ENCODE measurements at places on chromosomes 2 and 18.

GRCh38 chr2:55555977-55556376 lies 36.5 kb downstream of the CFAP36 start:
- peak; percentile 18 for DNase-seq

DNA sequence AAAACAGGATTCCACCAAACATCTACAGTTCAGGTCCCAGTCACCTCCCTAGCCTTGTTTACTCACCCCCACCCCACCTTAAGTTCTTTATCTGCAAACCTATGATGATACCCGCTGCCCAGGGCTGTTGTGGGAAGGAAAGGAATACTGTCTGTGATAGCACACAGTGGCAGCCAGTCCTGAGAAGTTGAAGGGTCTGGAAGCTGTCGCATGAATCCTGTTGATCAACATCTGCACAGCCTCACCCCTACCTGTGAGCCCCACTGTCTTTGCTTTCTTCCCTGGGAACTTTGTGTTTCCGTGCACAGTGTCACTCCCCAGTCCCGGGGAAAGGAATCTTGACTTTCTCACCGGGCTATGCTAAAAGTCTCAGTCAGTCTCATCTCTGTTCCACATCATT lies 160.7 kb upstream of the EPAS1 start:
- no peak for DNase-seq

GRCh38 chr2:145007093-145007959 lies 487.4 kb upstream of the ZEB2 start:
- DNase-seq, result peak; percentile 100

GRCh38 chr18:54220406-54220805 lies 4.1 kb downstream of the MBD2 start:
- no peak for DNase-seq

GRCh38 chr2:105104208-105104731 lies 66.4 kb downstream of the MRPS9 start:
- DNase-seq, result peak; percentile 62

- no peak for DNase-seq
These were observed 118.4 kb downstream of the LRRC30 start for GRCh38 chr18:7349181-7349837.

GRCh38 chr2:147487286-147487977 lies 357.4 kb upstream of the ACVR2A start:
- no peak for DNase-seq

DNA sequence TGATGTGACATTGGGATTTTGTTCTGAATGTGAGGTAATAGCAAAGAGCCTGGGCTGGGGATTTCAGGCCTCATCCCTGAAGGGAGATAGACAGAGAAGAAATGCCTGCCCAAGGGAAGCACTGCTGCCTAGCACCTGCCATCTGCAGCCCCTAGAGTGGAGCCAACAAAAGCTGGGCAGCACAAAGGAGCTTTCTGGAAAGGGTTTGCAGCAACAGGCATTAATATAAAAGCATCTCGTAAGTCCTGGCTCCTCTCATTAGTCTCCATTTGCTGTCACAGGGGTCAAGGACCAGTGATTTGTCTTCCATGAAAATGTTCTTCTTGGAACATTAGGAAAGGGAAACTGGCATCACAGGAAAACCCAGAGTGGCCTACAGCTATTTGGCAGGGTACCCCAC lies 157.2 kb upstream of the SLC14A2 start:
- no peak for DNase-seq

- DNase-seq, result no peak
These were observed 208.2 kb upstream of the ALPP start for GRCh38 chr2:232170396-232170795.

DNA sequence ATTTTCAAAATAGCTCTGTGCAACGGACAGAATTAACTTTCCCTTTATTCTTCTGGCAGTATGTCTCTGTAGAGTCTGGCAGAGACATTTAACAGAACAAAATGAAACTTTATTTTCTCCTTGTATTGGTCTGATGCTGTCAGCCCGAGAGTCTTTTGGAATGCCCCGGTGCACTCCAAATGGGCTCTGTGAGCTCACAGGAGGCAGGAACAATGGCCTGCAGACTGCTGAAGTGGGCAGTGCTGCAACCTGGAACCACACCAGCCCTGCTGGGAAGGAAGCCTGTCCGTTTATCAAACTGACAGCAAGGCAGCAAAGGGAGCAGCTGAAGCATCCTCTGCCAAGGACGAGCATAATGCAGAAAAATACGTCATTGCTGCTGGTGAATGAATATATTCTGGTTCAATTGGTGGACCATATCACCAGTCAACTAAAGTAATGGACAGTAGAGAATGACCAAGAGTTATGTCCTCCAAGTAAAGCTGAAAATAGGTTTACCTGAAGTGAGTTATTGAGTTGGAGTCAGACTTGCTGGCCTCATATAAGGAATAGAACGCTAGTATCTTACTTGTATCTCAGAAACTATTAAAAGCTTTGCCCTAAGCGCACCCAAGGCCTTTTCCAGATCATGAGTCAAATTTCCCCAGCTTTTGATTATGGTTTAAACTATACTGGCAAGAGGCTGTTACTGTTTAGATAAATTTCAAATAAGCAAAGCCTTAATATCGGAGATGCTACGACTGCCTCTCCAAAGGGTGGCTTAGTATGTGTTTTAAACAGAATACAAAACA lies 207.6 kb upstream of the TANK start:
- DNase-seq, result no peak

- peak; percentile 55 for DNase-seq
These were observed 7.4 kb downstream of the THNSL2 start for GRCh38 chr2:88177556-88177955.

GRCh38 chr2:29006092-29006979 lies 25.2 kb downstream of the TOGARAM2 start:
- DNase-seq, result no peak

DNA sequence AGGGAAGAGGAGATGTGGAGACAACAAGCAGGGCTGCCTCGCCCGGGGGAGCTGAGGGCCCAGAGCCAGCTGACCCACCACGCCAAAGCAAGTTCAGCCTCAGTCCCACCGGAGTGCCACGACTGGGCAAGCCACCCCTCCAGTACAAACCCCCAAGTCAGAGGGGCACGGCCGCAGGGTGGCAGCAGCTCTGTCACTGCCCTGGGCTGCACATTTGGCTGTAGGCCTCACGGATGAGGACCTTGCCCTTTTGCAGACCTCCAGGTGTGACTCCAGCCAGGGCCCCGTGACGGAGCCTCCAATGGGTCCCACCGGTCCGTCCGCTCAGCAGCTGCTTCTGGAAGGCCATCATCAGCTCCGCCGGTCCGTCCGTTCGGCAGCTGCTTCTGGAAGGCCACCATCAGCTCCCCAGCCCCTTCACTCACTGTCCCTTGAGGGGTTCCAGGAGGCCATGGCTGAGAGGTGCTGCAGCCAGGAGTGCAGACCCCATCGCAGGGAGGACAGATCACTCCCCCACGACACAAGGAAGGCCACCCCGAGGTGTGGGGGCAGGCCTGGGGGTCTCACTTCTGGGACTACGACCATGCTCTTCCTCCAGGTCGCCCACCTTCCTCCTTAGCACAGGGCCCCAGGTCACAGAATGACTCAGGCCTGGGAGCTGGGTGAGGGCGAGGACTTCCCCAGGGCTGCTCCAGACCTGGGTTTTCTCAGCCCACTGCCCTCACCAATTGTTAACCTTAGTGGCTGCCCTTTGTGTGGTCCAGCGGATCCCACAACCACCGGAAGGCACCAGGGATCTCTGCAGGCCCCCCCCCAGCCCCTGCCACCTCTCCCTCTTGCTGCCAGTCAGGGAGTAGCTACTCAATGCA lies 24.6 kb upstream of the STK25 start:
- DNase-seq, result no peak

- peak; percentile 18 for DNase-seq
These were observed 923 bp downstream of the AMER3 start for GRCh38 chr2:130756053-130756873.

- no peak for DNase-seq
These were observed 69.9 kb downstream of the CYP26B1 start for GRCh38 chr2:72077702-72078169.
